ENCODE measurements at places on chromosomes 12 and 14. TPM values are rescaled to one million over a fixed set of nuclear protein-coding genes. Genes with fewer than 3 reads are reported as not detected.

TMPO gene
- 73.3 TPM for total RNA-seq

OR6C70 gene
- total RNA-seq = not detected

CCDC177 gene
- total RNA-seq = not detected

TSPAN11 gene
- not detected for total RNA-seq

LRP1-AS gene
- not detected for total RNA-seq

DTX1 gene
- total RNA-seq = 14.0 TPM

- no peaks in the 10 kb centered on the region for H3K27me3 ChIP-seq
- peaks cover 12% of the 10 kb centered on the region for H3K4me1 ChIP-seq
Observed at GRCh38 chr12:52903285-52903854, 1.5 kb downstream of the KRT8 start.

DNA sequence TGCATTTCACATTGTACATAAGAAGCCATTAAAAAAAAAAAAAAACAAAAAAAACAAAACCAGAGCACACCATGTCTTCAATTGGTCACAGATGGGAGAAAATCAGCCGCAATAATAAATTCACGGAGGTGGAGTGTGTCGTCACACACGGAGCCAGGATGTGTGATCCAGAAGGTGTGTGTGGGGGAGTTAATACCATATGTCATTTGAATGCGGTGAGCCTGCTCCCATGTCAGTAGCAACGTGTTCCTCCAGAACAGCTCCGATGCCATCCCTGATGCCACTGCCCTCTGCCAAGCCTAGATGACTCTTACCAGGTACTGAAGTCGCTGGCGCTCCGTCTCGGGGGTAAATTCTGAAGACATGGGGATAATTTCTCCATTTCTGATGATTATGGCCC, 197.8 kb downstream of the PPM1H start:
- H3K27me3 ChIP-seq = no peaks in the 10 kb centered on the region
- no peaks in the 10 kb centered on the region for H3K4me1 ChIP-seq
- no peaks in the 10 kb centered on the region for H3K36me3 ChIP-seq
- H3K4me3 ChIP-seq = no peak overlapping the region
- no peak overlapping the region for H3K27ac ChIP-seq

- DNase-seq = no peak
- peaks cover 14% of the 10 kb centered on the region for H3K4me1 ChIP-seq
- no peaks in the 10 kb centered on the region for H3K27me3 ChIP-seq
- no peak overlapping the region for H3K4me3 ChIP-seq
Observed at GRCh38 chr14:89550821-89551220, 133.8 kb upstream of the FOXN3 start.

DNA sequence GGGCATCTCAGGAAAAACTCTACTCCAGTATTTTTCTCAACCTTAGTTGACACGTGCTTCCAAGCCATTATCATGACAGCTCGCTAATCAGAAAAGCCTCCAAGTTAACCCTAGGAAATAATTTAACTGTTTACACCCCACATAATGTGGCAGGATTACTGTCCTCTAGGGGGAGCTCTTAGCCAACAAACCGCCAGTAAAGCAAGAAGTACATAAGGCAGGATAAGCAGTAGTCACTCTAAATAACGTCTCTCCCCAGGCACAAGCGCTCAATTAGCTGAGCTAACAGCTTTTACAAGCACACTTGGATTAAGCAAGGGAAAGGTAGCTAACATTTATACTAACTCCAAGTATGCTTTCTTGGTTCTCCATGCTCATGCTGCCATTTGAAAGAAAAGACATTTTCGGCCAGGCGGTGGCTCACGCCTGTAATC, 22.8 kb downstream of the APOBEC1 start:
- H3K36me3 ChIP-seq = no peaks in the 10 kb centered on the region
- no peaks in the 10 kb centered on the region for H3K27me3 ChIP-seq
- peaks cover 33% of the 10 kb centered on the region for H3K4me1 ChIP-seq

- H3K36me3 ChIP-seq = no peaks in the 10 kb centered on the region
- H3K4me3 ChIP-seq = no peak overlapping the region
- no peak overlapping the region for H3K27ac ChIP-seq
- H3K27me3 ChIP-seq = no peaks in the 10 kb centered on the region
- H3K4me1 ChIP-seq = no peaks in the 10 kb centered on the region
Observed at GRCh38 chr12:105626653-105627052, 296.2 kb downstream of the C12orf75 start.

- no peaks in the 10 kb centered on the region for H3K4me1 ChIP-seq
- no peaks in the 10 kb centered on the region for H3K27me3 ChIP-seq
- H3K36me3 ChIP-seq = no peaks in the 10 kb centered on the region
Observed at GRCh38 chr14:32648434-32648833, 290.2 kb upstream of the NPAS3 start.

DNA sequence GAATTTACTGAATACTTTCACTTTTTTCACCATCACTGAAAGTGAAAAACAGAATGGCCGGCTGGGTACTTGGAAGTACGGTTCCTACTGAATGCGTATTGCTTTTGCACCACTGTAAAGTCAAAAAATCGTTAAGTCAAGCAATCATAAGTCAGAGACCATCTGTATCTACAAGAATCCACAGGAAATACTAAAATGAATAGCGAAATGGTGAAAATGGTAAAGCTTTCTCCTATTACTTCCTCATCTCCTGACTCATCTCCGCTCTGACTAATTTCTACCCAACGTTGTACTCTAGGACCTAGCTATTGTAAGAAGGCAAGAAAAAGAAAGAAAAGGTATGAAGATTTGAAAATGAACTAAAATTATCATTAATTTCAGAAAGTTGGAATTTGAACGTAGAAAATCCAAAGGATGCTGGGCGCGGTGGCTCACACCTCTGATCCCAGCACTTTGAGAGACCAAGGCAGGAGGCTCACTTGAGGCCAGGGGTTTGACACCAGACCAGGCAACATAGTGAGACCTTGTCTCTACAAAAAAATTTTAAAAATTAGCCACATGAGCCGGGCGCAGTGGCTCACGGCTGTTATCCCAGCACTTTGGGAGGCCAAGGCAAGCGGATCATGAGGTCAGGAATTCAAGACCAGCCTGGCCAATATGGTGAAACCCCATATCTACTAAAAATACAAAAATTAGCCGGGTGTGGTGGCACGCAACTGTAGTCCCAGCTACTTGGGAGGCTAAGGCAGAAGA, 5.3 kb upstream of the CDCA4 start:
- no peak for DNase-seq
- no peaks in the 10 kb centered on the region for H3K27me3 ChIP-seq
- H3K27ac ChIP-seq = no peak overlapping the region
- H3K4me3 ChIP-seq = no peak overlapping the region
- H3K36me3 ChIP-seq = no peaks in the 10 kb centered on the region
- H3K4me1 ChIP-seq = peaks cover 38% of the 10 kb centered on the region

DNA sequence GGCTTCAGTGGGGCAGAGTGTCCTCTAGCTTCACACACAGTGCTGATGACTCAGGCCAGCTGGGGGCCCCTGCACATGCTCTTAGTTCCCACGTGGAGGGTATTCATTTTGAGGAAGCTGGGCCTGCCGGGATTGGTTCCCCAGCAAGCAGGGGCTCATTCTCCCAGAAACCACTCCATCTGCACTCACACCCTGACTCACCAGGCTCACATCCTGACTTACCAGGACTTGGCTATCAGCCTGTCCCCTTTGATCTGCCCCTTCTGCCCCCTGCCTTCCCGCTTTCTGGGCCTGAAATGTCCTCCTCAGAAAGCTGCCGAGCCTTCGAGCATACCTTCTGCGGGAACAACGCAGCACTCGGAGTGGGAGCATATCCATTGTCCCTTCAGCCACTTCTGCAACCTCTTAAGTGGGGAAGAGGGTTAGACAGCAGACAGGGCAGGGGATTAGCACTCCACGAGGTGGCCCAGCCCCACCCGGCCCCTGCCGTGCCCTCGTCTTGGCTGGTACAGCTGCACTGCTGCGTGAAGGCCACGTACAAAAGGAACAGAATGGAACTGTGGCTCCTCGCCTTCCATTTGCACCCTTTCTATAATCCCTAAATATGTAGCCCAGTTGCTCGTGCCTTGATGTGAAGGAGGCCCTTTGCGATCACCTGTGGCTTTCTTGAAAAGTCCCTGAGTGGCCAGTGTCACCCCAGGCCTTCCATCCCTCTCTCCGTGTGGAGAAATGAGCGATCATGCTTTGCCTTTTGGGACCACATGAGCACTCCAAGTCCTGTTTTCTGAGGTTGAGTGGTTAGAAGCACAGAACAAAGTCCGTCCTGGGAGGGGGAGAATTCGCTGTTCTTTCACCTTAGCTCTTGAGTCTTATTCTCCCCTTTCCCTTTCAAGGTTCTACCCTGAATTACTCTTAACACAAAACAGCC, 26.1 kb downstream of the TPCN1 start:
- H3K27ac ChIP-seq = no peak overlapping the region
- DNase-seq = no peak
- H3K36me3 ChIP-seq = peaks cover 41% of the 10 kb centered on the region

GRCh38 chr12:179131-179884, 34.6 kb downstream of the SLC6A12 start:
- H3K27ac ChIP-seq = no peak overlapping the region
- H3K4me3 ChIP-seq = no peak overlapping the region
- H3K4me1 ChIP-seq = peaks cover 5% of the 10 kb centered on the region
- no peaks in the 10 kb centered on the region for H3K36me3 ChIP-seq
- no peaks in the 10 kb centered on the region for H3K27me3 ChIP-seq

DNA sequence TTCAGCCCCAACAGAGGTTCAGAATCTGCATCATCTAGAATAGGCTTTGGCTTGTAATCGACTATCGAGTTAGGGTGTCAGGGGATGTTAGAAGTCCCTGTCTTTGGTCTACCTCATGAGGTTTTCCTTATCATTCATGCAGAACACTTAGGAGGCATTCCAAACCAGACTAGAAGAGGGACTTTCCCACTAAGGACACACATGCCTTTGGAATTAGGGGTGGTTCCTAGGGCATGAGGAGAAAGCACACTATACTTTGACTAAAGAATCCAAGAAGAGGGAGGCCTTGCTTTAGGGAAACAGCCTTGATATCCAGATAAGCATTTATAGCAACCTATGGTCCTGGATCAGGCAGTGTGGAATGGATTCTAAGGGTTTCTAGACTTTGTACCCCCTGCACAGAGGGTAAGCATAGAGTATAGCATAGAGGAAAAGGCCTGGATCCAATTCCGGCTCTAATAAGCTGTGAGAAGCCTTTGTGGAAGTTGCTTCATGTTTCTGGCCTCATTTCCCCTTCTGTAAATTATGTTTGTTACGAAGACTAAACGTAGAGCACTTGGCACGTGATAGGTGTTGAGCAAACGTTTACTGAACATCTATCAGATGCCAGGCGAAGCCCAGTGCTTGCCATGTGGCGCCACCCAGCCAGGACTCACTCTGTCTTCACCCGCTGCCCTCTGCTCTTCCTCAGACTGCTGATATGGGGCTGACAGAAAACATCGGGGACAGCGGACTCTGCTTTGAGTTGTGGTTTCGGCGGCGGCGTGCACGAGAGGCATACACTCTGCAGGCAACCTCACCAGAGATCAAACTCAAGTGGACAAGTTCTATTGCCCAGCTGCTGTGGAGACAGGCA, 13.2 kb downstream of the ZNF219 start:
- no peak overlapping the region for H3K27ac ChIP-seq
- peaks cover 24% of the 10 kb centered on the region for H3K4me1 ChIP-seq
- no peaks in the 10 kb centered on the region for H3K27me3 ChIP-seq
- DNase-seq = peak; percentile 45

DNA sequence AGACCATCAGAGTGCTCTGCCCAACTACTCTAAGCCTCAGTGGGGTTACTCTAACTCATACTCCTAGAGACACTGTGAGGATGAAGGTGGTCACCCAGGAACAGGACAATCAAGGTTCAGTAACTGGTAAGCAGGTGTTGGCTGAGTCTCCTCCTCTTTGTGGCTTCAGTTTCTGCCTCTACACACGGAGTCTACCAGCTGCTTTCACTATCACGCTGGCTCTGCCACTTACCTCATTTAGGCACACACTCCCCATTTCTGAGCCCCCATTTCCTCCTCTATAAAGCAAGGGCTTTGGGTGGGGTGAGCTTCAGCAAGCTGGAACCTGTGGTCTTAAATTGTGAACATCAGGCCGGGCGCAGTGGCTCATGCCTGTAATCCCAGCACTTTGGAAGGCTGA, 7.3 kb upstream of the TCHP start:
- no peaks in the 10 kb centered on the region for H3K36me3 ChIP-seq
- no peak overlapping the region for H3K4me3 ChIP-seq
- peaks cover 38% of the 10 kb centered on the region for H3K4me1 ChIP-seq
- no peak overlapping the region for H3K27ac ChIP-seq

DNA sequence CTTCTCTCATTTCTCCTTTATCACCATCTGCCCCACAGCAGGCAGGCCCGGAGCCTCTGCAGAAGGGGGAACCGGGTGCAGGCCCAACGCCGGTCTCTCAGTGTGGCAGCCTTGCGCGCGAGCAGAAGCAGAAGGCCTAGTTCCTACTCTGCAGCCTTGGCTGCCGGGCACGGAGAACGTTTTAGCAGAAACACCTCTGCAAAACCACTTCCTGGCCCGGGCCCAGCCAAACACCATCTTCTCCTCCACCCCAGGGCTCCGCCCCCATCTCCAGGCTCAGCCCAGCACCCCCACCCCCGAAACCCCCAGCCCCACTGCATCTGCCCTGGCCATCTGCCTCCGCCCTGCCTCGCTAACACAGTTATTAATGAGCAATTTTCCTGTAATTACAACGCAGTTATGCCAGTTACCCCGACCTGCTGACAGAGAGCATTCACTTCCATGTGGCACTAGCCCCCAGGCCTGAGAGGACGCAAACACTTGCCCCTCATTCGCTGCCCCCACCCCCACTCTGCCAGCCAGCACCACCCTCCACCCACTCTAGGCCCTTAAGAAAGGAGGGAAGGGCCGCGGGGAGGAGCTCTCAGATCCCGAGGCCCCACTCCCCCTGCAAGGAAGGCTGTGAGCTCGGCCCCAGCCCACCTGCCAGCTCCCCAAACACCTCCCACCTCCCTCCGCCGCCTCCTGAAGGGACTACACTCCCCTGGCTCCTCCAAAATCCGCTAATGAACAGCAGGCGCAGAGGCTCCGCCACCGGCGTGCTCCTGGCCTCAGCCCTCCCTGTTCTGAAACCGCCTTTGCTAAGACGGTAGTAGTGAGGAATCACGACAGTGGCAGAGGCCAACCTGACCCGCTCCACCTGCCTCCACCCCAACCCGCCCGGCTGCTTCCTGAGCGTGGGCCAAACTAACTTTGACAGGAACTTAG, 44.7 kb upstream of the FBRSL1 start:
- no peaks in the 10 kb centered on the region for H3K36me3 ChIP-seq
- H3K4me3 ChIP-seq = peak overlapping the region; percentile 51
- DNase-seq = peak; percentile 68
- peak overlapping the region; percentile 96 for H3K27ac ChIP-seq

DNA sequence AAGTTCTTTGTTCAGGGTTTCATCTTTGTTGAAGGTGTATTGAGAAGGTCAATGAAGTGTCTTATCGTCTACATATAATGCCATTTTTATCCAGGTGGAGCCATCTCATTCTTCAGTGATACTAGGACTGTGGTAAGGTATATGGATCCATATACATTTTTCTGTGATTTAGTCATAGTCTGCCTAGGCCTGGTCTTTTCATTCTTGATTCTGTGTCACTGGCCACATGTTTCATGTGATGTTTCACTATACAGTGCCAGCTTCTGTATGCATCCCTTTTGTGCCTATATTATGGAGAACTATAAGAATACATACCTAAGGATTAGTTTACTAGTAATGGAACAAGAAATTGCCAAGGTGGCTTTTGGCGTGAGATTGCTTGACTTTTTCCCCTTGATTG, 40.5 kb downstream of the VEZT start:
- peaks cover 44% of the 10 kb centered on the region for H3K36me3 ChIP-seq
- no peaks in the 10 kb centered on the region for H3K4me1 ChIP-seq
- H3K27ac ChIP-seq = no peak overlapping the region
- H3K27me3 ChIP-seq = no peaks in the 10 kb centered on the region

- H3K4me1 ChIP-seq = no peaks in the 10 kb centered on the region
- no peak overlapping the region for H3K4me3 ChIP-seq
- H3K36me3 ChIP-seq = no peaks in the 10 kb centered on the region
- H3K27ac ChIP-seq = no peak overlapping the region
- H3K27me3 ChIP-seq = no peaks in the 10 kb centered on the region
Observed at GRCh38 chr14:94717808-94718207, 52.1 kb downstream of the GSC start.
